ENCODE measurements at places on chromosomes 4 and X. TPM values are rescaled to one million over a fixed set of nuclear protein-coding genes. Genes with fewer than 3 reads are reported as not detected.

Gene CLIC2
- total RNA-seq: 13.3 TPM

DNA sequence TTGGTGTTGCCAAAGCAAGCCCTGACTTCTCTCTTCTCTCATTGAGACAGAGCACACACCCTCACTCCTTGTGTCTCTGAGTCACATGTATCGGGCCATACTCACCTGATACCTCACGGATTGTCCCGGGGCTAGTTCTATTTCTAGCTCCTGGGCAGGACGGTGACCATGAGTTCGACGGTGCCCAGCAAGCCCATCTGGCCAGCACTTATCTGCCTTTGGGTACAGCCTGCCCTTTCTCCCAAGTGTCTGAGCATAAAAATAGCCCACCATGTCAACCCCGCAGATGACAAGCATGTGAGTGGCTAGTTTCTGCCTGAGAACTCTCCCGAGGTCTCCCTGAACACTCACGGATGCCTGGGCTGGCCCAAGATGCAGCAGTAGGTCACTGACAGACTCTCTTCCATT lies 158.5 kb downstream of the DHRSX start:
- peak; percentile 94 for DNase-seq

GRCh38 chrX:80335062-80335830 lies 85.0 kb upstream of the TENT5D start:
- DNase-seq: peak; percentile 14

DNA sequence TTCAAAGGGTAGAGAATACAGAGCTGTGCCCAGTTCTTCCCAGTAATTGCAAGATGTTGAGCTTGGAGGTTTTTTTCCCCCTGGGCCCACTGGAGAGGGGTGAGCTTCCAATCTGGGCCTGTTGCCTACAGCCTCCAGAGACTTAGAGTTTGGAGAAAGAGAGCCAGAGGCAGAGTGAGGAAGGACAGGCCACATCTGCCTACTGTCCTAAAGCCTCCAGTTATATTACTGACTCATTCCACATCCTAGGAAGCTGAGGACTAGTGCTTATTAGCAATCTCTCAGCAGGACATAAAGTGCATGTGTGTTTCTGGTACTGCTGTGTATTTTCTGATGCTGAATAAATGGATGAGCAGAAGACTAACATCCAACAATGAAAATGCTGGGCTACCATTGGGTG lies 181.0 kb upstream of the MAMLD1 start:
- no peak for DNase-seq

- DNase-seq: no peak
Observed at GRCh38 chrX:97306771-97307470, 423.2 kb downstream of the RPA4 start.

GRCh38 chr4:6969826-6970800 lies 60.5 kb downstream of the TBC1D14 start:
- no peak for DNase-seq

DNA sequence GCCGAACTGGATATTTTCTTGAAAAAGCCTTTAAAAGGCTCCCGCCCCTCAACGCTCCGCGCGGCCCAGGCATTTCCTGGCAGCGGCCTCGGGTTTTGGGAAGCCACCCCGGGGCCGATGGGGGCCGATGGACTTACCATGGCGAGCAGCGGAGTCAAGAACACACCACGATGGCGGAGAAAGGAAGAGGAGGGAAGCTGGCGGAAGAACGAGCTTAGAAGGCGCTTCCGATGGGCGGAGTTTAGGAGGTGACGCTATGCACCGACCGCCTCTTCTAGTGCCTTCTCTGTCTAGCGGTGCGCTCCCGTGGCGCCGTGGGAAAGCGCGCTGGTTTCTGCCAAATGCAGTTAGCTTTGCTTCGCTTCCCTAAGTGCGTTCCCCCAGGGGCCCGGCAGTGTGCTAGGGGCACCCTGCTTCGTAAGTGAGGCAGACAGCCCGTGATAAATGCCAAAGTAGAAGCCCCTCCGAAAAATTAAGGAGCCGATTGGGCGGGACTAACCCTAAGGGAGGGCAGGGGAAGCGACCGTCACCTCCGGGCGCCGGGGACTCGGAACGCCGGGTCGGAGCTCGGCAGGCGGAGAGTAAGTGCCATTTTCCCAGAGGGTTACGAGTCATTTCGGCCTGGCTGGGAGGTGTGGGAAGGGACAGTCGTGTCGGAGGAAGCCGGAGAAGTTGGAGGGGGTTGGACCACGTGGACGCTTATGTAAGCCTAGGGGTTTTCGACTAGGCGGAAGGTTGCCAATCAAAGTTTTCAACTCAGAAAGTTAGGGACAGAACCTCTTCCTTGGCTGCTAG lies at the start of gene RPL39:
TSS of gene RPL39 (minus strand) at position 194 of the 795 bp plus-strand sequence. CDS start at position 140, 54 bp downstream.
- DNase-seq: peak; percentile 80

GRCh38 chr4:113169368-113169767 lies 119.9 kb downstream of the ANK2 start:
- DNase-seq: peak; percentile 18

GRCh38 chrX:123807835-123808416 lies 51.9 kb upstream of the XIAP start:
- no peak for DNase-seq

DNA sequence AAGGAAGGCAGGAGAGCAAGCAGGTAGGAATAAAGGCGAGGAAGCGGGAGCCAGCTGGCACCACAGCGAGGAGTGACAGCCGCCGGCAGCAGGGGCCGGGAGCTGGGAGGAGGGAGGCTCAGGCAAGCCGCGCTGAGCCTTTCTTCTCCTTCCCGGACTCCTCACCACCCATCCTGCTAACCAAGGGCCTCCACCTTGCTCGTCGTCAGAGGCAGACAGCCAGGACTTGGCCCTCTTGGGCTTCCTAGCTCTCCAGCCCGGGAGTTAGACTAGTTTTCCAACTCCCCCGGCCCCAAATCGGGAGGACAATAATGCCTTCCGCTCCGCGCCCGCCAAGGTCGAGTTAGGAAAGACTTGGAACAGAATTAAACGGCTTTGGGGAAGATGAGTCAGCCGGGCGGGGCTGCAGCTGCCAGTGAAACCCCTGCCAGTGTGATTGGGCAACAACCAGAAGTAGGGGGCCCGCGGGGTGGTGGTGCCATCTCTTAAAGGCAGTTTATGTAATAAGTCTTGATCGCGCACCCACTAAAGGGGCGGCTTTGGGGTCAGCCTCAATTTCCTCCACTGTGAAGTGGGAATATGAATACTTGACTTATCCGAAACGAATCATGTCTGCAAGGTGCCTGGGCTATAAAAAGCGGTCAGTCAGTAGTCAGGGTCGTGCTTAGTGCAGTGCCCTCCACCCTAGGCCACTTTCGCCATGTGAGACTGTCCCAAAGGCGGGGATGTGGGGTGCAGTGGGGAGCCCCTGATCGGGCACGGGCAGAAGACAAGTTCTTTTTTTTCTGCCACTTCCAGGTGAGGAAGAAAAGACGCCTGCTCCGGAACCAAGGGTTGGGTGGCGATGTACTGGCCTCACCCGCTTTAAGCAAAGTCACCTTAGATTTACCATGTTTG lies 6.7 kb upstream of the HSD17B10 start:
- DNase-seq: peak; percentile 49

Measured in gastrocnemius medialis (tissue), 4 donors.